ENCODE measurements at places on chromosomes 4 and X.

- no peak for DNase-seq
Measured at GRCh38 chr4:182944484-182945213, 27.5 kb upstream of the DCTD start.

DNA sequence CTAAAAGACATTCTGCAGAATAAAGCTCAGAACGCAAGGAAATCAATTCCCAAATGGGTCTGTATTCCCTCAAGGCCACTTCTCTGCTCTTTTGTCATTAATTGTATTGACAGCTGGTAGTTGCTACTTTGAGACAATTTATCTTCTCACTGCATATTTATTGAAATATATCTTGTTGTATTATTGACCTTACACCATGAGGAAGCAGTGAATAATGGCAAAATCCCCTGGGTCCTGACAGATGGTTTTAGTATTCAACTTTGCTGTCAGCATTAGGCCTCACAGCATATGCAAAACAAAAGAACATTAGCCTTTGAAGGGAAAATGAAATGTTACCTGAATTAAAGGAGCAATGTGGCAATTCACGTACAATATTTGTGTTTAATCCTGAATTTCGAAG is 406.1 kb upstream of the TRAM1L1 start:
- no peak for DNase-seq

DNA sequence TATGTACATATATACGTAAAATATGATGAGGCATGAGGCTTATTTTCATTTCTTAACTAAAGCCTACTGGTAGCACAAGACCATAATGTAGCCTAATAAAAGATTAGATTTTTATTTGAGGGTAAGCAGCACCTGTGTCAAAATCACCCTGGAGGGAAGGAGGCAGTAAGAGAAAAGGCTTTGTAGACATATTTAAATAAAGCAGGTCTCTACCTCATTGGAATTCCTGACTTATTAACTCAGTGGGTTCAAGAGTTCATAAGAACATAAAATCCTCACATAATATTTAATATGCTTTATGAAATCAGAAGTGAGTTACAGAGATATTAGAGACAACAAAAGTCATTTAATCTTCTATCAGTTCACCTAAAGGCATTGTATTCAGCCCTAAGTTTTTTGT is 261.6 kb upstream of the ANKRD50 start:
- no peak for DNase-seq

DNA sequence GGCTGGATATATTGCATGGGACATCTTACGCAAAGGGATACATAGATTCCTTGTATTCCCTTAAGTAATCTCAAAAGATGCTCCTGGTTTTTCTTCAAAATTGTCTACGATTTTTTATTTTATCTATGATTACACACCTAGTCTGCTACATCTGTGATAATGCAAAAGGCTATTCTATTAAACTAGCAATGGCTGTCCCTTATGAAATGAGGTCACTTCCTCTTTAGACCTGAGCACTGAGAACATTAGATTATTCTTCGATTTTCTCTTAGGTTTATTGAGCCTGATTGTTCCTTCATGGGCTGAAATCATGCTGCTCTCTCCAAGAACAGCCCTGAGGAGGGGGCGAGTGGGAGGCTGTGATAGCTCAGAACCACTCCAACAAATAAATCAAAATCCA is 126.8 kb upstream of the ENPP6 start:
- no peak for DNase-seq

- no peak for DNase-seq
Measured at GRCh38 chr4:151599863-151600262, 160.9 kb downstream of the GATB start.

GRCh38 chr4:121307445-121308327 is 73.1 kb downstream of the QRFPR start:
- DNase-seq: no peak

- DNase-seq: no peak
Measured at GRCh38 chrX:124045109-124045508, 83.6 kb downstream of the STAG2 start.

- DNase-seq: no peak
Measured at GRCh38 chrX:134599184-134599914, 58.9 kb downstream of the PLAC1 start.

DNA sequence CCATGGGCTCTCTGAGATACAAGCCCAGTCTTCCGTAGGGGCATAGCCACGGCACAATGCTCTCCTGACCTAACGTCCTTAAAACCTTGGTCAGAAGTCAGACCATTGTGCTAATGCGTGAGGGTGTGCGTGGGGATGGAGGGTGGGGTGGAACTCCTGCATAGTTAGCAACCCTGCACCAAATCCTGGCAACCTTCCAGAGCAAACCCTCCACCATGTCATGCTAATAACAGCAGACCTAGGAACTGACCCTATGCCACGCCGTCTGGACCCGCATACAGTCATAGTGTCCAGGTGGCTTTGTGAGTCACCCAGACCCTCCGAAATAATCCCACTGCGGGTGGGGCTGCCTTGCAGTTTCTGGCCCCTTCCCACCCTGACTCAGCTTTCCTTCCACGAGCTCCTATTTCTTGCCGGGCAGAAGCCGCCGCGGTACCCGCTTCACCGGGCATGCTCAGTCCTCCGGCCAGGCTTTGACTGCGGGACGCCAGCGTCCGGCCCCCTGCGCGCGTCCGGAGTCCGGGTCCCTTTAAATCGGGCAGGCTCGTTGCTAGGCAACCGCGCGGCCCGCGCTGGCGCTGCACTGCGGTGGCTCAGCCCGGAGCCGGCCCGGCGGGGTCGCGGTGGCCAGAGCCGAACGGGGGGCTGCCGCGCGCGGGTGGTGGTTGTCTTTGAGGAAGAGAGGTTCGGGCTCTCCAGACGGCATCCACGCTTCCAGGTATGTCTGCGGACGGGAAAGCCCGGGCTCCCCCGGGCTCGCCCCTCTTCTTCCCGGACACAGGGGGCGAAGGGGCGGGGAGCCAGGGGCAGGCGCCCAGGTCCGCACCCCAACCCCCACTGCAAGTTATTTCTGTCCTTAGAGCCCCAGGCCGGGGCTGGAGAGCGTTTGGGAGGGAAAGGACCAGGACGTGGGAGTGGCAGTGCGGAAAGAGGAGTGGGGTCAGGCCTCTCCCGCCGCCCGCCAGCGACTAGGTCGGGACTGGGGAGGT is at the start of gene CCDC160:
Gene CCDC160 (plus strand): TSS at position 557 of the 989 bp plus-strand sequence. CDS start 7,619 bp downstream, outside the sequence.
- peak; percentile 7 for DNase-seq

DNA sequence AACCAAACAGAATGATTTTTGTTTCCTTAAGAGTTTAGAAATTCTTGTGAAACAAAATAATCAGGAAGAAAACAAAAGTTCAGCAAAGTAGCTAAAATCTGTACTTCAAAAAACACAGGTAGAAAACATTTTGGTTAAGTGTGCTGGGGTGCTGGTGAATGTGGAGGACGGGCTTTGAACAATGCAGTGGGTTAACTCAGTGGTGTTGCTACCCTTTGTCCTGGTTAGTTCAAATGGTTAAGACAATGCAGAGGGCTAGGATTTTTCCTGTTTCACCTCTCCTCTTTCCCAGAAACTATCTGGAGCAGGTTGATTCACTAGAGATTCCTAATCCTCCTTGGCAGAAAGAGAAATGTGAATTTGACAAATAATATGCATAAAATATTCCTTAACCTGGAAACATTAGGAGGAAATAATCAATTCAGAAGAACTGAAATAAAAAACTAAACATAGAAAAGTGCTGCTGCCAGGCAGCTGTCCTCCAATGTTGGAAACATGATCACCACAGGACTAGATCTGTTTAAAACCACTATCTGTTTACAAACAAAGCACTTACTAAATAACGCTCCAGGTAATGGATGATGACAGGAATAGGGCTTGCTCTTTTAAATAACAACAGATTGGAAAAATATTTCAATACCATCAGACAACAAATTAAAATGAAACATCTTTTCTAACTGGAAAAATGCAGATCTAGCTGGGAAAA is 148.9 kb downstream of the MAML3 start:
- no peak for DNase-seq

DNA sequence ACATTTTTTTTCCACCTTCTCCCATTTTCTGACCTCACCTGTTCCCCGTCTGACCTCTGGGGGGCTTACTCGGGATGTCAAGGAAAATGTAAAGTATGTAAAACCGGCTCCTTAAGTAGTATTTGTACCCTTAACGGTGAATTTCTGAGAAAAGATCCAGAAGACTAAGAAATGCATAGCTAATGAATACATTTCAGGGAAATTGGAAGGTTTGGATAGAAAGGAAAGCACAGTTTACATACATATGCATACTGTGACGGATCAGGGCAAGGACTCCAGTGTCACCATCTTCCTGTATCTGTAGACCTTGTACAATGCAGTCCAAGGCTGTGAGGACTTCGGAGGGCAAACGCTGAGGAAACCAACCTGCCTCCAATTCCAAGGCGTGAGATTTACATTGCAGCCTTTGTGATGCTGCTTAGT is 2185.9 kb upstream of the TENM3 start:
- DNase-seq: no peak

DNA sequence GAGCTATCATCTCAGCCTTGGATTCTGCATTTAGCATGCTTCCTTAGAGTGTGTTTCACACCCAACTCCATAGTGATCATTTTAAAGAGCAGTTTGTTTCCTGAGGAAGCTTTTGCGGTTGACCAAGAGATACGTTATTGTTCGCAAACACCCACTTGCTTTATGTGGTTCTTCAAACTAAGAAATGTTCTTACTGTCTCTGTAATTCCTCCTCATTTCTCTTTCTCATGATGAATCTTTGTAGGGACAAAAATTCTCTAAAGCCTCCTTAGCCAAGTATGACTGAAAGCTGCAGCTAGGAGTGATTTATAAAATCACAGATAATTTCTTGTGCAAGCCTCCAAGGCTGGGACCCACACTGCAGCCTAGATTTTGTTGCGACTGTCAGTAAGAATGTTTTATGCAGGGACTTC is 10.0 kb downstream of the TNIP3 start:
- DNase-seq: no peak

- no peak for DNase-seq
Measured at GRCh38 chrX:69031181-69031580, 134.1 kb downstream of the PJA1 start.

GRCh38 chr4:35943606-35944005 is 300.7 kb downstream of the ARAP2 start:
- no peak for DNase-seq

- no peak for DNase-seq
Measured at GRCh38 chr4:24778464-24779225, 16.7 kb upstream of the SOD3 start.

GRCh38 chr4:154033921-154034320 is 245.0 kb upstream of the SFRP2 start:
- no peak for DNase-seq

GRCh38 chrX:2321411-2321810 is 179.4 kb downstream of the DHRSX start:
- DNase-seq: no peak

DNA sequence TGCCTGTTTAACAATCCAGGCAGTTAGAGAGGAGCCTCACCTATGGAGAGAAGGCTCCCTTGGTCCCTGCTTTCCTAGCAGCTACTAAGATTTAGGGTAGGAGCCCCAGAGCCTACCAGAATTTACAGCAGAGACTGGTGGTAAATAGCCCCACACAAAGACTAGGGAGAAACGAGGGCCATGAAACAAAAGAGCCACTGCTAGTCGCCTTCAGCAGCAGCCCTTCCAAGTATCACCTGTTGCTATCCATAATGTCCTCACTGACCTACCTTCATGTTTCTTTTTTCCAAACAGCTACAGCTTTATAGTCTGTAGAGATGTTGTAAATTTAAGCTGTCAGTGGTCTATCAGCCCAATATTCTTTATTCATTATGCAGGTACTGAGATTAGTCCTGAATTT is 25.3 kb downstream of the ARHGEF6 start:
- DNase-seq: no peak

All from occipital lobe (tissue), 3 donors.